ENCODE measurements at places on chromosomes 2 and 18.

- DNase-seq = no peak
- no peaks in the 10 kb centered on the region for H3K27me3 ChIP-seq
- no peak overlapping the region for H3K27ac ChIP-seq
- H3K36me3 ChIP-seq = peaks cover 7% of the 10 kb centered on the region
- no peaks in the 10 kb centered on the region for H3K4me1 ChIP-seq
These were observed 78.5 kb downstream of the PMS1 start for GRCh38 chr2:189862751-189863150.

GRCh38 chr2:8515864-8516533, 165.9 kb upstream of the ID2 start:
- H3K4me3 ChIP-seq = no peak overlapping the region
- H3K27ac ChIP-seq = no peak overlapping the region
- no peaks in the 10 kb centered on the region for H3K4me1 ChIP-seq

GRCh38 chr18:35038881-35039491, 2.2 kb upstream of the MAPRE2 start:
- DNase-seq = no peak
- no peaks in the 10 kb centered on the region for H3K36me3 ChIP-seq
- peaks cover 36% of the 10 kb centered on the region for H3K4me1 ChIP-seq
- H3K4me3 ChIP-seq = peak overlapping the region; percentile 11
- H3K27ac ChIP-seq = peak overlapping the region; percentile 13
- no peaks in the 10 kb centered on the region for H3K27me3 ChIP-seq

DNA sequence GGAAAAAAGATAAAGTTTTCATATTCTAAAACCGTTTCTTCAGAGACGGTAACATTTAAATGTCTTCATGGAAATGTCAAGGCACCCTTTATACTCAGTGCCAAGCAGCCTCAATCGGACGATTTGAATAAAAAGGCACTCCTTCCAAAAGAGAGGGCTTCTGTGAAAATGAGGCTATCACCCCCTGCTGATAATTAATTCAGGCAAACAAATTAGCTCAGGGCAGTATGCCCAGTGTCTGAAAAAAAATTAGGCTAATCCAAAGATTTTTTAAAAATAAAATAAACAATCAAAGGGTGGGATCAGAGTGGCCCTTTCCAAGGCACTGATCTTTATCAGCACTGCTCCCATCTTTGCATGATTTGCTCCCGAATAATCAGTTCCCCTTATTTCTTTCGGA, 151.0 kb upstream of the PID1 start:
- peaks cover 6% of the 10 kb centered on the region for H3K36me3 ChIP-seq
- no peak overlapping the region for H3K4me3 ChIP-seq
- no peak for DNase-seq
- H3K27me3 ChIP-seq = no peaks in the 10 kb centered on the region

DNA sequence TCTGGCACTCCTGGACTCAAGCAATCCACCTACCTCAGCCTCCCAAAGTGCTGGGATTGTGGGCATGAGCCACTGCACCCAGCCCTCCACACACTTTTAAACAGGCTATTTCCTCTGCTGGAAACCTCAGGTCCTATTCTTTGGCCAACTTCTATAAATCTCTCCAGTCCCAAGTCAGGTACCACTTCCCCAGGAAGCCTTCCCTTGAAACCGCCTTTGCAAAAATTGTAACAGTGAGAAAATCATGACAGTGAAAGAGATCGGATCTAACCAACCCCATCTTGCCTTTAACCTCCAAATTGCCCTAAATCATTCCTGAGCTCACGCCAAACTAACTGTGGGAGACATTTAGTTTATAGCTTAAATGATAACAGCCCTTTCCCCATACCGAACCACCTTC, 67.3 kb upstream of the CABLES1 start:
- no peaks in the 10 kb centered on the region for H3K27me3 ChIP-seq
- no peaks in the 10 kb centered on the region for H3K4me1 ChIP-seq
- H3K36me3 ChIP-seq = peaks cover 4% of the 10 kb centered on the region
- no peak for DNase-seq

DNA sequence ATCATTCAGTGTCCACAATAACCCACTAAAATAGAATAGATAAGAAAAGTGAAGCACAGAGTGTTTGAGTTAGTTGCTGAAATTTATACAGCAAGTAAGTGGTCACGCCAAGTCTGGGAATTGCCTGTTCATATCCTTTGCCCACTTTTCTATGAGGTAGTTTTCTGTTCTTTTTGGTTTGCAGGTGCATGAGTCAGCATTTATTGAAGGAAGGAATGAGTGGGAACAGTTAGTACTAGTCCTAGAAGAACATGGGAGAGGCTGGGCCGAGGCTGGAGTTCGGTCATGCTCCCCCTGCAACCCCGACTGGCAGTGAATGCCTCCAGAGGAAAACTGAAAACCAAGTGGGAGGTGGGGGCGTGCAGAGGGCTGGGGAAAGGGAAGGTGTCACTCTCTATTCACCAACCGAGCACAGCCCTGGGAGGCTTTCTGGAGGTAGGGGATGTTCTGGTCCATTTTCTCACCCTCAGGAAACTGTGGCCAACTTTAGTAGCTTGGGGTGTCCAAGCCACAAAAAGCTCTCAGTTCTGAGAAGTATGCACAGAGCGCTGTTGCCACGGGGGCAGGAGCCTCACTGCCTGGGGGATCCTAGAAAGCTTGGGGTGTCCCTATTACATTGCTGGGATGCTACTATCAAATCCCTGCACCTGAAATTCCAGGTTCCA, 41.4 kb downstream of the FOSL2 start:
- H3K4me3 ChIP-seq = no peak overlapping the region
- H3K4me1 ChIP-seq = no peaks in the 10 kb centered on the region
- H3K27me3 ChIP-seq = no peaks in the 10 kb centered on the region
- H3K36me3 ChIP-seq = no peaks in the 10 kb centered on the region
- no peak for DNase-seq

DNA sequence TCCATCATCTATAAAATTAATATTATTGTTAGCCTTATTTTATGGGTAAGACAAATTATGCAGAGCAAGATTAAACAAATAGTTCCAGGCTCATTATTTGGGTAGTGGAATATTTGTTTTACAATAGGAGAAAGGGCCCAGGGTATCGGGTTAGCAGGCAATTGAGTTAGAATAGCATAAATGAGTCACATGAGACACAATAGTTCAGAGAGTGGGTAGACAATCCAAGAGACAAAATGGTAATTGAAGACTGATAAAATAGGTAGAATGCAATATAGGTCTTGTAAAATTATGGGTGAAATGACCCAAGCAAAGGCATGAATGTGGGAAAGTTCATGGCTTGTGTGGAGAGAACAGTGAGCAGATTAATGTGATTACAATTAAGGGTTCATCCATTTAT, 790.9 kb upstream of the GCFC2 start:
- H3K4me1 ChIP-seq = no peaks in the 10 kb centered on the region
- H3K27ac ChIP-seq = no peak overlapping the region
- no peak overlapping the region for H3K4me3 ChIP-seq
- no peaks in the 10 kb centered on the region for H3K36me3 ChIP-seq
- H3K27me3 ChIP-seq = no peaks in the 10 kb centered on the region
- no peak for DNase-seq

GRCh38 chr2:111161971-111162370, 41.3 kb downstream of the BCL2L11 start:
- peaks cover 18% of the 10 kb centered on the region for H3K36me3 ChIP-seq
- no peaks in the 10 kb centered on the region for H3K27me3 ChIP-seq
- peaks cover 42% of the 10 kb centered on the region for H3K4me1 ChIP-seq
- no peak for DNase-seq

- no peak overlapping the region for H3K4me3 ChIP-seq
- H3K4me1 ChIP-seq = peaks cover 66% of the 10 kb centered on the region
- no peaks in the 10 kb centered on the region for H3K27me3 ChIP-seq
- no peaks in the 10 kb centered on the region for H3K36me3 ChIP-seq
- DNase-seq = no peak
These were observed 49.7 kb downstream of the CDH2 start for GRCh38 chr18:28127228-28127627.

DNA sequence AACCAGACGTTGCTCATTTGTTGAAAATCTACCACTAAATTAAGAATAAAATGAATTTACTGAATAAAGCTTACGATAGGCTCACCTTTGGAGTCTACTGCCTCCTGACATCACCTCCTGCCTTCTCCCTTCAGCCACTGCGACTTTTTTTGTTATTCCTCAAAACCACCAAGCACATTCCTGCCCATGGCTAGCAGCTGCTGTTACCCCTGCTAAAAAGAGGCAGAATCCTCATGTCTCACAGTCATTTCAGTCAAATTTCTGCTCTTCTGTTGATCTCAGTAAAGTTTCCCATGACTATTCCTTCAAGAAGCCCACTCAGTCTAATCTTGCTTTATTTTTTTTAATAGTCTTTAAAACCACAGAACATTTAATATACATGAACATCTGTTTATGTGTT, 40.8 kb upstream of the ANKRD62 start:
- H3K36me3 ChIP-seq = no peaks in the 10 kb centered on the region
- H3K4me3 ChIP-seq = no peak overlapping the region
- DNase-seq = no peak
- H3K4me1 ChIP-seq = no peaks in the 10 kb centered on the region
- no peak overlapping the region for H3K27ac ChIP-seq
- no peaks in the 10 kb centered on the region for H3K27me3 ChIP-seq

- no peak overlapping the region for H3K4me3 ChIP-seq
- peak overlapping the region; percentile 76 for H3K27ac ChIP-seq
- peaks cover 18% of the 10 kb centered on the region for H3K4me1 ChIP-seq
- H3K27me3 ChIP-seq = no peaks in the 10 kb centered on the region
- no peak for DNase-seq
- no peaks in the 10 kb centered on the region for H3K36me3 ChIP-seq
These were observed 774.9 kb downstream of the RNF144A start for GRCh38 chr2:7691961-7692656.

DNA sequence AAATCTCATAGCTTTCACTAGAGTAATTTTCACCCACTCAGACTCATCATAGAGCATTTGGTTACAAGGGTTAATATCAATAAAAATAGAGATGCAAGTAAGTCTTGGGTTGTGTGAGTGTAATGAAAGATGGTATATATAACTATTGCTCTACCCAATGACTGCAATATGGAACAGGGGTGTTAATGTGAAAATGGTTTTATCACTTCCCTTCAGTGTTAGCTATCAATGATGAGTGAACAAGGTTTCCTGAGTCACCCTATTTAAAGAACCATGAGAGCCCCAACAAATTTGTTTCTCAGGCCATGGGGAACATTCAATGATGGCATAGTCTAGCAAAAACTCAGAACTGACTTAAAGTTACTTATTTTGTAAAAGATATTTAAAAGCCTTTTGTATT, 1133.6 kb upstream of the ZEB2 start:
- peaks cover 14% of the 10 kb centered on the region for H3K4me1 ChIP-seq
- no peaks in the 10 kb centered on the region for H3K27me3 ChIP-seq
- no peak overlapping the region for H3K4me3 ChIP-seq
- DNase-seq = no peak

GRCh38 chr2:241759067-241759807, 17.4 kb upstream of the GAL3ST2 start:
- peaks cover 11% of the 10 kb centered on the region for H3K36me3 ChIP-seq
- H3K4me3 ChIP-seq = no peak overlapping the region
- no peaks in the 10 kb centered on the region for H3K27me3 ChIP-seq

DNA sequence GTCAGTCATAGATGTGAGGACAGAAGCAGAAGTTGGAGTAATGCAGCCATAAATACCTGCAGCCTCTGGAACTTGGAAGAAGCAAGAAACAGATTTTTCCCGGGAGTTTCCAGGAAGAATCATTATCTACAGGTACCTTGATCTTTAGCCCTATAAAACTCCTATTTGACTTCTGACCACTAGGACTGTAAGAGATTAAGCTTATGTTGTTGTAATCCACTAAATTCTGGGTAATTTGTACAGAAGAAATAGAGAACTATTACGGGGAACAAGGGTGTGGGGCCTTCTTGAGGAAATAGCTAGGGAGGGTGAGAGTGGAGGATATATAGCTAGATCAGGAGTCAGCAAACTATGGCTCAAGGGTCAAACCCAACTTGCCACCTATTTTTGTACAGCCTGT, 353.2 kb downstream of the SLC4A3 start:
- peaks cover 49% of the 10 kb centered on the region for H3K4me1 ChIP-seq
- H3K27me3 ChIP-seq = no peaks in the 10 kb centered on the region
- H3K4me3 ChIP-seq = no peak overlapping the region

DNA sequence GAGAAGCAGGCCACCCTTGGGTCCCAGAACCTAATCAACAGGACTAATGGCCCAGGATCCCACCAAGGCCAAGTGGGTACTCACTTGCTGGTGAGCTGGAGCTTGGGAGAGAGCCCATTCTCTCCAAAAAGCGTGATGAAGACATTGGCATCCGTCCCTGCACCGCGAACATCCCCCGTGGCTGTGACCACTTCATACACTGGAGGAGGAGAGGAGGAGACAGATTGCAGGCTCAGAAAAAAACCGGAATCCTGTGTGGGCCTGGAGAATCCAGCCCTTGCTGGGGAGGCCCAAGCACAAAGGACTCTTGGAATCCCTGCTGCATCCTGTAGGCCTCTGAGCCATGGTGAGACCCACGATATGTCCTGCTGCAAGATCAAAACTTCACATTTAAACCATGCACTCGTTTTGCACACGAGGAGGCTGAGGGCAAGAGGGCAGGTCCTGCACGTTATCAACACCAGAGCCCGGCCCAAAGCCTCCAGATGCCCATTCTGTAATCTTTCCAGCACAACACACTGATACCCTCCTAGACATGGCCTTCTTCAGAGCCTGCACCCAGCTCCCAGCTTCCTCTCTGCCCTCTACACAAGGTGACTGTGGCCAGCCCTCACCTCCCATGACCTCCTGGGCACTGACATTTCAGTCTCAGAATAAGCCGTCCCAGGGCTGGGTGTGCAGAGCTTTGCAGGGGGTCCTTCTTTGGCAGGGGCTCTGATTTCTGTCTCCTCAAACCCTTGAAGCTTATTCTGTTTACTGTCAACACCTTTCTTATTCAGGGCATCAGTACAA, 7.8 kb downstream of the LOXHD1 start:
- no peak overlapping the region for H3K4me3 ChIP-seq
- H3K36me3 ChIP-seq = no peaks in the 10 kb centered on the region
- H3K4me1 ChIP-seq = no peaks in the 10 kb centered on the region
- peaks cover 20% of the 10 kb centered on the region for H3K27me3 ChIP-seq
- no peak for DNase-seq

DNA sequence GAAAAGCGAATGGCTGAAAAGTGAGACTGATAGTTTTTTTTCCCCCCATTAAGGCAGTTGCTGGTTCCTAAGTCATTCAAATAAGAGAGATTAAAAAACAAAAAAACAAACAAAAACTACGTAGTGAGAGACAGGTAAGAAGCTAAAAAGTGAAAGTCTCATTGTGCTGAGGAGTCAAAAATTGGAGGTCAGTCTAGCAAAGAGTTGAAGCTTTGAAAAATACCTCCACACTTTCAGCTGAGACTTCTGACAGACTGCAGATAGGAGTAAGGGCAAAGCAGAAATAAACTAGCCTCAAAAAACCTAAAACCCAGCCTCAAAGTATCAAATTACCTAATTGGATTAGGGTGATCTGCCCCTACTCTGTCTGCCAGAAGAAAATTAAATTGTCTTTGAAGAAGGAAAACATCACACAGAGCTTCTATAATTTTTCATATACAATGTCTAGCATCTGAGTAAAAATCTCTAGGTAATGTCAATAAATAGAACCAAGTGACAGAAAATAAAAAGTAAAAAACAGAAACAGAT, 10.9 kb upstream of the EIF2AK3 start:
- peaks cover 13% of the 10 kb centered on the region for H3K27me3 ChIP-seq
- no peaks in the 10 kb centered on the region for H3K4me1 ChIP-seq
- peaks cover 3% of the 10 kb centered on the region for H3K36me3 ChIP-seq
- no peak overlapping the region for H3K4me3 ChIP-seq
- H3K27ac ChIP-seq = no peak overlapping the region
